ENCODE measurements at places on chromosomes 5 and 9.

- DNase-seq: no peak
Observed at GRCh38 chr9:33236571-33236970, 3.4 kb upstream of the SPINK4 start.

- no peak for DNase-seq
Observed at GRCh38 chr5:31442058-31442745, 89.7 kb downstream of the DROSHA start.

GRCh38 chr9:109278848-109279247 is 42.0 kb downstream of the EPB41L4B start:
- no peak for DNase-seq

DNA sequence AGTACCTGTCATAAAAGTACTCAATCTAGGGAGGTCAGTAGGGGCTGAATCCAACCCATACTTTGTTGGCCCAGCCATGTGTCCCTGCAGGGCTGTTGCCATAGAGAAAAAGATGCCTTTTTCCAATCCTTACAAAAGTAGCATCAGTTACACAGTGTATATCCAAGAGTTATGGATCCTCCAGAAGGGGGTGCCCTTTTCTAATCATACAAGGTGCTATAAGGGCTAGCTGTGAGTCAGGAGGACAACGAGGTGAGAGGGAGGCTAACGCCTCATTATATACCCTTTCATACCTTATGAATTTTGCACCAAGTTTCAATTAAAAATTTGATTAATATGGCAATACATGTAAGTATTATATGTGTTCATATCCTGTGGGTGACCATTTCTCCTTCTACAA is 4.8 kb downstream of the KIAA0825 start:
- DNase-seq: no peak

- no peak for DNase-seq
Observed at GRCh38 chr9:136526625-136527066, 19.2 kb downstream of the NOTCH1 start.

DNA sequence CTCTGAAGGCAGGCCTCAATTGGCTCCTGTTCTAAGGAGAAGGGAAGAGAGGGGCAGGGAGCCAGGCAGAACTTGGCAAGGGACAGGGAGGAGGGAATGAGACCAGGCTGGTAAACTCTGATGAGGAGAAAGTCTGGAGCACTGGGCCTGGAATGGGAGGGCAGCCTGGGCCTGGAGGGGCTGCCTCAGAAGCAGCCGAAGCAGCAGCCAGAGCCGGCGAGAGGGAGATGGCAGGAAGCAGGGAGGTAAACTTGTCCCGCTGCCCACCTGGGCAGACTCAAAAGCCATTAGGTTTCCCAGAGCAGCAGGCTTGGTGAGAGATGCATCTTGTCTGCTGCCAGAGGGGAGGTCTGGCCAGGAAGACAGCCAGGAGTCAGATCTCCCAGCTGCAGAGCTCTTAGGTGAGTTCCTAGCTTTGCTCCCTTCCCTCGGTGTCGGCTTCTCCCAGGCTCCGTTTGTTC is 37.0 kb upstream of the CRB2 start:
- no peak for DNase-seq

GRCh38 chr9:112605518-112605917 is 112.4 kb downstream of the INIP start:
- no peak for DNase-seq

DNA sequence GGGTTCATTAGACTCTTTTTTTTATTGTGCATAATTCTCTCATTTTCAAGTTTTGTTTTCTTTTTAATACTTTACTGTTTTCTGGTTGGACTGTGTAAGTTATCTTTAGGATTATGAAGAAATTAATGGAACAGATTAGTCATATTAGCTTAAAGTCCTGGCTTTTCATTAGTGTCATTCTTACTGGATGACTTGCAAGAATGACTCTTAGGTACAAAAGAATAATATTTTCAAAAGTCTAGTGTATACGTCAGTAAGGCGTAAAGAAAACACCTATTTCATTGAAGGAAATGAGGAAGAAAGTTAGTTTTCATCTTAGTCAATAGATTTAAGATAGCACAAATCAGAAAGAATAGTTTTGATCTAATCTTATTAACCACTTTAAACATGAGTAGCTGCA is 20.4 kb downstream of the UHRF2 start:
- DNase-seq: no peak

- no peak for DNase-seq
Observed at GRCh38 chr9:129355631-129356030, 177.6 kb upstream of the IER5L start.

DNA sequence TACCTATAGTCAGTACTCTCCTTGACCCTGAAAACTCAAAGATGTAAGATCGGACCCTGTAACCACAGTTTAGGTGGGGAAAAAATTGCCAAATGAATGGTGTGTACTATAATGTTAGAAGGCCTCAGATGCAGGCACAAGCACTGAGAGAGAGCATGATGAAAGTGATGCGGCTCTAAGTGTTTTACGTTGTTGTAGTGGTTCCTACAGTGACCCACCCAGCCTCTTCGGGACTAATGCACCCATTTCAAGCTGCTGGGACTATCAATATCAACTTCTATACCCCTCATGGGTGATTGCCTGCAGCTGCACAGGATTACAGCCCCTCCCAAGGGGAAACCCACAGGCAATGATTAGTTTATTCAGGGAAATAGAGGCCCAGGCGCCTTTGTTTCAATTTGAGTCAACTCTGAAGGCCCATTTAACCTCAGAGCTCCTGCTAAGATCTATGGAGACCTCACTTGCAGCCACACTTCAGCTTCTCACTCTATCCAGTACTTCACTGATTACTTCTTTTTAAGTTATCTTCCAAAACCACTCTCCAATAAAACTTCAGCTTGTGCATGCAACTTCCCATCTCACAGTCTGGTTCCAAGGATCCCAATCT is 340.7 kb downstream of the NR2F1-AS1 start:
- no peak for DNase-seq

DNA sequence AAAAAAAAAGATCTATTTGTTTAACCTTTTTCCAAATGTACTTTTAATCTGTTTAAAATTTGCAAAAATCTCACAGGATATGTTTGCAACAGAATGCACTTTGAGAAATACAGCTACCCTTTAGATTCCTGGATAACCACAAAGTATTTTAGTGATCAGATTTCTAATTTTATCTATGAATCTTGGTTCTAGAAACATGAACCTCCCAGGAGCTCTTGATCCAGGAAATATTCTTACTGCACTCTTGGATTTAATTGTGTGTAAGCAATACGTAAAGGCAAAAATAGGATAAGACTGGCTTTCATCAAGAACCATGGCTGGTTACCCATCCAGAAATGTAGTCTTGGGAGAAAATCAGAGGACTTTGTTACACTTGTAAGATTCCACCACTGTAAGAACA is 1581.8 kb upstream of the WWC1 start:
- no peak for DNase-seq

DNA sequence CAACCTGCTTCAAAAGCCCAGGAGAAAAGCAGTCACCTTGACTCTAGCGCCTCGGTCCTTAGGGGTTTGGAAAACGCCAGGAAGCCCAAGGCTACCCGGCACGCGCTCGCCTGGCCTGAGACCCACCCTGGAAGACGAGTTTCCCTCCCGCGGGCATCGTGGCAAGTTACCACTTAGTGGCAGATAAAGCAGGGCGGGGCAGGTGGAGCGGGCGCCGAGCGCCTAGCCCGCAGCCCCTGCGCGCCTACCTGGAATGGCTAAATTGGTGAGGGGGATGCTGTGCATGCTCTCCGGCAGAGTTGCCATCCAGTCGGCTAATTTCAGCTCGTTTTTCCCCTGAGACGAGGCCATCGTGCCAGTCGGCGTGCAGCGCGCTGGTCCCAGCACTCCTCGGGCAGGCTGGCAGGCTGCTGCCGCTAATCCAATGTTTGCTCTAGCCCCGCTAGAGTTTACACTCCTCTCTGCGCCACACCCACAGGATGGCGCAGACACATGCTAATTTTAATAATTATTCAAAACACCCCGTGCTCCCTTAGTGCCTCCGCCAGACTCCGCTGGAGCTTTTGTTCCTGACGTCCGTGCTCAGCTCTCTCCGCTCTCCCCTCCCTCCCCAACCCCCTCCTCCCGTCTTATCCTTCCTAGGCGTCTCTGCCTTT is at the start of gene PLCXD3:
Gene PLCXD3, minus strand, starts transcription at position 426 of the 656 bp plus-strand sequence. Its CDS starts 75 bp downstream, at position 351.
- no peak for DNase-seq

GRCh38 chr9:126556560-126557250 is 57.0 kb upstream of the LMX1B start:
- DNase-seq: no peak

DNA sequence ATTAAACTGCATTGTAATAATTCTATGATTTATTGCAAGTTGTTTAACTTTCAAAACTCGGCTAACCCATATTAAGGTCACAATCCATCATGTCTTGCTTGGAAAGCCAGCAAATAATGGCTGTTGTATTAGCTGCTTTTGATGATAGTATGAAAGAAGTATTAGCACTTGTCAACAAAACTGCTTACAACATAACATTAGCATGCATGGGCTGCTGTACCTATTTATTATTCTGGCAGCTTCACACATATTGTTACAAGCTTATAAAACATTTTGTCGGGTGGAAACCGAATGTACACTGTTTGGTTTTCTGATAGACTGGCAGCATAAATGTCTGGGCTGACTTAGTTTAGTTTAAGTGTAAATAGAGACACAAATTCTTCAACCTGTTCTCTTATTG is 378.3 kb downstream of the KIAA0825 start:
- no peak for DNase-seq

DNA sequence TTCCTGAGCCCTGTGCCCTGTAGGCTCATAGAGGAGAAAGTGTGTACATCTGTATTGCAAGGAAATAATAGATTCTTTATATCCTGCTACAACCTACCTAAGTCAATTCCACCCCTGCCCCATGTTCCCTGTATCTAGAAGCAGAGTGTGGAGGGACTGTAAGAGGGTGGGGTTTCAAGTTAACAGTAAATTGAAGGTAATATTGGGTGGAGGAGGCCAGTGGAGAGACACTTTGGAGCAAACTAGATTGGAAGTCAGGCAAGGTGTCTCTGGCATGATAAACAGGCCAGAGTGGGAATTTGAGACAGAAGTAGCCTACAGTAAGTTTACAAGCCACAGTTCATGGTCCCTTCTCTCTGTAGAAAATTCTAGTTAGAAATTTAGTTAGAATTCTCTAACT is 2.3 kb upstream of the HEMGN start:
- DNase-seq: no peak

GRCh38 chr9:3868466-3868865 is 342.7 kb upstream of the RFX3 start:
- DNase-seq: no peak

DNA sequence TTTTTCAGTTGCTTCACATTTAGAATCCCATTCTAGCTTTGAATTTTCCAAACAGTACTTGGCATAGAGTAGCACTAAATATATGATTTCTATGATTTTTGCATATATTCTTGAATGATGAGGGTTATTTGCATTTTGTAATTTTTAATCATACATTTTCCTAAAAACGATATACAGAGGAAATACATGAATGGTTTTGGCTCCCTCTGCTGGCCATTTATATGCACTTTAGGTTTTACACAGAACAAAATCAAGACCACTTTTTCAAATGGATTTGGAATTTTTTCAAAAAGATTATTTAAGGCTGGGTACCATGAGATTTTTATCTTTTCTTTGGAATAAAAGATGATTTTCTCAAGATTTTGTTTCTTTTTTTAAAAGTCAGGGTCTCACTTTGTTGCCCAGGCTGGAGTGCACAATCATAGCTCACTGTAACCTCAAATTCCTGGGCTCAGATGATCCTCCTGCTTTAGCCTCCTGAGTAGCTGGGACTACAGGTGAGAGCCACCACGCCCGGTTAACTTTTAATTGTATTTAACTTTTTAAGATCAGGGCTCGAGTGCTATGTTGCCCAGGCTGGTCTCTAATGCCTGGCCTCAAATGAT is 16.7 kb upstream of the COMMD10 start:
- DNase-seq: no peak

DNA sequence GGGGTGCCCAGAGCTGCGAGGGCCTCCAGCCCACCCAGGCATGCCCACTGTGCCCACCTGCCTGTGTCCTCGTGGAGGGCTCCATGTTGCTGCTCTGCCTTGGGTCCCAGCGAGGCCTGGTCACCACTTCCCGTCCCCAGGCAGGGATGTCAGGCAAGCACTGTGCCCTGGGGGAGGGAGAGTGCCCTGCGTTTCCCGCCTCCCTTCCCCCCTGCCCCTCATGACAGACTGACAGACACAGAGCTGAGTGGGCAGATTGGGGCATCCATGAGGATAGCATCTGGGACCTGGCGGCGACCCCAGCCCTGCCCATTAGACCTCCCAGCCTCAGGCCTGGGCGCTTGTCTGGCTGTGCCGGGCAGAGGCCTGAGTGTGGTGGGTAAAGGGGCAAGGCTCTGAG is 56.9 kb downstream of the KCNT1 start:
- DNase-seq: no peak

DNA sequence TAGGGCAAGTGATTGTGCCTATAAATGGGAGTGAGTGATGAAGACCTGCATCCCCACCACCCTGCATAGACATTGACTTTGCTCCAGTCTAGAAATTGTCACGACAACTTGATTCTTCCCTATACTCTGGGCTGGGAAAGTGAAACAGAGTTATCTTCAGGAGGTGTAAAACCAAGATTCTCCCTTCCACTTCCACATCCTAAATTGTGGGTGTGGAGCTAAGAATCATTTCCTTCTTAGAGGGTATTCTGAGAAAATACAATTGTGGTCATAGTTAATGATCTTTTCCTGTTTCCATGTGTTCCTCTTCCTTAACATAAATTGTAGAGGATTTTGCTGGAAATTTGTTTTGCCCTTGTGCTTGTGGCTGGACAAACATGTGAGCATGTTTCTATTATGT is 96.8 kb upstream of the PJA2 start:
- DNase-seq: no peak

GRCh38 chr9:128123451-128124080 is 4.0 kb downstream of the PTGES2 start:
- DNase-seq: no peak

DNA sequence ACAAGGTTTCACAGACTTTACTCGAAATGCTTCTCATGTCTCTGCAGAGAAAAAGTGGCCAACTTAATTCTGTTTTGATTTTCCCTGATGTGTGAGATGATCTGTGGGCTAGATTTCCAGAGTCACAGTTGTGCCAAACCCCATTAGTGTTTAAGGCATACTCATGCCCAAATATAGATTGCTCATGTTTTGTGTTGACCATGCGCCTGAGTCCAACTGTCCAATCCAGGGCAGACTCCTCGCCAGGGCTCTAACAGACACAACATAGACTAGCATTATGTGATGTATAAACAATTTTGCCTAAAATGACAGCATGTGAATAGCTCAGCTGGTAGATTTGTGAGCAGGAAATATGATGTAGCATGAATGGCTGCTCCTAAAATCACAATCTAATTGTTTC is 128.1 kb downstream of the PRDM6 start:
- DNase-seq: no peak

GRCh38 chr5:180801596-180802324 is 846 bp downstream of the MGAT1 start:
- DNase-seq: no peak
